ENCODE measurements at places on chromosomes 13 and 19.
A peak's percentile ranks its signal among the peaks of the same experiment; 100 is the strongest.

GRCh38 chr19:5494773-5495172 is 39.6 kb downstream of the ZNRF4 start:
- DNase-seq = no peak

DNA sequence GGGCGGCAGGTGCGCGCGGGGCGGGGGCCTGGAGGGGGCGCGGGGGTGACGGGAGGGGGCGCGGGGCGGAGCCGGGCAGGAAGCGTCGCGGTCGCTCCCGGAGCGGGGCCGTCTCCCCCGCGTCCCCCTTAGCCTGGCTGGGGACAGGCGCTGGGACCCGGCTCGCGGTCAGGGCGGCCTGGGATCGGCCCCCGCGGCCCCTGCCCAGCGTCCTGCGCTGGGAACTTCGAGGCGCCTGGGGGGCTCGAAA is 74.7 kb upstream of the MCF2L start:
- no peak for DNase-seq

- DNase-seq = no peak
Measured at GRCh38 chr13:71255633-71256032, 611.4 kb downstream of the DACH1 start.

GRCh38 chr19:4327252-4327876 is 11.3 kb downstream of the STAP2 start:
- peak; percentile 48 for DNase-seq

GRCh38 chr13:21287331-21287907 is 111.0 kb downstream of the MRPL57 start:
- DNase-seq = no peak

DNA sequence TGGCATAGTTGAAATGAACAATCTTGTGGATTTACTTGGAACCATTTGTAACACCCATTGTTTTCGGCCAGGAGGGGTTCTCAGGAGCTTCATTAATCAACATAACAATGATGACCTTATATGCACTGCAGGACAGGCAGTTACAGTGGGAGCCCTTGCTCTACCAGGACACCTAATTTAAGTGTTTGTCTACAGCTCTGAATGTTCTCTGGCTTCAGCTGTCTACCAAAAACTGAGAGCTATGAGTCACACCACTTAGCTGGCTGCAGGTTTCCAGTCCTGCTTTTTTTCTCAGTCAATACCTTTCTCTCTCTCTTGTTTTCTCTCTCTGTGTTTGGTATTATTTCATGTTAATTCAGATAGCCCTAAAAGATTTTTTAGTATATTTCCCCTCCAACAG is 105.4 kb upstream of the MBNL2 start:
- DNase-seq = no peak

GRCh38 chr19:9903336-9903735 is 33.0 kb downstream of the OLFM2 start:
- DNase-seq = no peak

DNA sequence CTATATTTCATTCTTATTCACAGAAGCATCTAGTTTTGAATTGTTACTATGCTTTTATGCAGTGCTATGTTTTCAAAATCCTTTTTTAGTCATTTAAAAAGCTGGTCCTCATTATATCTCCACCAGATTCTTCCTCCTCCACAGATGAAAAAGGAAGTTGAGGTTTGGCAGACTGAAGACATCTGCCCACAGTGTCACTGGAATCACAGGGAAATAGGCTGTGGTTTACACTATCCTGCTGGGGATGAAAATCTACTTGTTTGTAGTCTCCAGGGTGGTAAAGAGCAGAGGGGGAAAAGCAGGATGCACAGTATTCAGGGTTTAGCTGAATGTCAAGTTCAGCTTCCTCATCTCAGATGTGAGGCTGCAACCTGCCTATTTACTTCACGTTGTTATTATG is 351.2 kb downstream of the DNAJC15 start:
- no peak for DNase-seq

DNA sequence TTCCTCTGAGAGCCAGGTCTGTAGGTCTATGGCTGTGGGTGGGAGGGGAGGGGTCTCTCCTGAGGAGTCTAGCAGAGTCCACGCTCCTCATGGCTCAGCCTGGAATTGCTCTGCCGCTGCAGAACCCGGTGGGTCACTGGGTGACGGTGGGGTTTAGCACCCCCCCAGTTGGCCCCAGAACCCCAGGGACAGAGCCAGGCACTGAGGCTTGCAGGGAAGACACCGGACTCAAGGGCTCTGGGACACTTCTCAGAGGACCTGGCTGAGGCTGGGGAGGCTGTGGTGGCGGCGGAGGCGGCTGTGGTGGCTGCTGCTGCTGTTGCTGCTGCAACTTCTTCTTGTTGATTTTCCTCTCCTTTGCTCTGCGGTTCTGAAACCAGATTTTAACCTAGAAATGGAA is 6.1 kb downstream of the CDX2 start:
- DNase-seq = no peak

DNA sequence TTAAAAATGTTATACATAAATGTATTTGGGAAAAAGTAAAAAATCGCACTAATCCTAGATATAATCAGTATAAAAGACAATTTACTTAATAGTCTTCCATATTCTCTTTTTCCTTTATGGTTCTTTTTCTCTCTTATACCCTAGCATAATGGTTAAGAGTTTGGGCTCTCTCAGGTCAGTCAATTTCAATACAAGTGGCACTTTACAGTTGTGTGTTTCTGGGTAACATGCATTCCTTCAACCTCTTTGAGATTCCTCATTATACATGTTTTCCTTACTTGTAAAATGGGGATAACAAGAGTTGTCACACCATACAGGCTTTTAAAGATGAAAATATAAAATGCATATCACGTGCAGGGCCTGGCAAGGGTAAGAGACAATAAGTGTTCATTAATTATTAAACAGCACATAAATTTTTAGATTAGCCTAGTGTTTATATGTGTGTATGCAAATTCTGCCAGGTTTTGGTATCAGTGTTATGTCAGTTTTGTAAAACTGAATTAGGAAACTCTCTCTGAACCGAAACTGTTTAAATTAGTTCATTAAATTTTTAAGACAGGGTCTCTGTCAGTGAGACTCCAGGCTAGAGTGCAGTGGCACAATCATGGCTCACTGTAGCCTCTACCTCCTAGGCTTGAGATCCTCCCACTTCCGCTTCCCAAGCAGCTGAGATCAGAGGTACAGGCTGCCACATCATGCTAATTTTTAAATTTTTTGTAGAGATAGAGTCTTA is 49.8 kb downstream of the ELF1 start:
- DNase-seq = no peak

GRCh38 chr19:33177417-33177979 is 16.6 kb upstream of the LRP3 start:
- DNase-seq = no peak

DNA sequence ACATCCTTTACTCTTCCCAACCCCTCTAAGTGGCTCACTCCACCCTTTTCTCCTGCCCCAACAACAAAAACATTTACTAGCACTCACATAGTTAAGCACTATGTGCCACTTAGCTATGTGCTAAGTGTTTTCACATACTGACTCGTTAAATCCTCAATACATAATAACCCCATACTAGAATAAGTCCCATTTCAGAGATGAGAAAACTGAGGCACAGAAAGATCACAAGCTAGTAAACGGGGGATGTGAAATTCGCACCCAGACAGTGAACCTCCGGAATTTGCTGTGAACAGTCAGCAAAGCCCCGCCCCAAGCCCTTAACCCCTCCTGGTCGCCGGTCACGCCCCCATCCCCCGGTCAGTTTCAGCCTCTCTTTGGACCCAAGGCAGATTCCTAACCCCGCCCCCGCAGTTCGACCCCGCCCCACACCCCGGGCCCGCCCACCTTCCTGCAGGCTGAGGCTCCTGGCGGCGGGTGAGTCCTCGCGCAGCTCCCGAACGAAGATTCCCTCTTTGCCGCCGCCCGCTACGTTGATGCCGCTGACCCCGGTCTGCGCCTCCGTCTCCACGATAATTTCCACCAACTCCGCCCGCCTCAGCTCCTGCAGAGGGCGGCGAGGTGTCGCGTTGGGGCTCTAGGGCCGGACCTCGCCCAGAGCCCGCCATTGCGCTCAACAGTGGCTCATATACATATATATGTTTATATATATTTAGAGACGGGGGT is 9.8 kb downstream of the PRX start:
- DNase-seq = peak; percentile 47

DNA sequence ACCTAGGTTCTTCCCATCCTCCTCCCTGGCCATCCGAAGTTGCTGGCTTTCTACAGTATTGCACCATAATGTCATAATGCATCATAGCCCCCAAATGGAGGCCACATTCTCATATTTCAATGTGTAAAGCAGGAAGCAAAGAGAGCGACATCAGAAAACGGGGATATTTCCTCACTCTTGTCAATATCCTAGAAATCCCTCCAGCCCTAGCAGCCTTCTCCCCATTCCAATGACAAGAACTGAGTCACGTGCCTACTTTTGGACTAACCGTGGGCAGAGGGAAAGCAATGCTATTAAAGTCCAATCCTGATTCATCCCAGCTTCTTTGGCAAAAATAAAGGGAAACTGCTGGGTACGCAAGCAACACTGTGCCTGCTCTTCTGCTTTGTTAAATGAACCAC is 4.3 kb upstream of the RAP2A start:
- DNase-seq = no peak

- no peak for DNase-seq
Measured at GRCh38 chr13:75329723-75330122, 152.2 kb downstream of the TBC1D4 start.

DNA sequence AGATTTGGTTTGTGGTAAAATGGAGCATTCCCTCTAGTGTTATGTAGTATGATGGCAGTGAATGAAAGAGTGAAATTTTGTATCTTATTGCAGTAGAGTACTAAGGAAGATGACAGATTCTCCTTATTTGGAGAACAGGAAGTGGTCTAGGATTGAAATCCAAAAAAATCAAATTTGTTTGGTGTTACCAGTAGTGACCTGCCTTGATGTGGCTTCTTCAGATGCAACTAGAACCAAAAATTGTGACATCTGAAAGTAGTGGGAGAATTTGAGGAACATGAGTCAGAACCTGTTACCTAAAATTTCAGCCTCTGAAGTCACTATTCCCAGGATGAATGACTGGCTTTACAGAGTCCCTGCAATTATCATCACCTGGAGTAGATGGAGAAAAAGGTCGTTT is 165.9 kb downstream of the KLF5 start:
- no peak for DNase-seq

GRCh38 chr13:30394751-30395191 is 27.5 kb upstream of the UBE2L5 start:
- DNase-seq = no peak

- no peak for DNase-seq
Measured at GRCh38 chr13:111502957-111503356, 182.5 kb downstream of the TEX29 start.

- no peak for DNase-seq
Measured at GRCh38 chr13:48299591-48299990, 4.0 kb upstream of the RB1 start.

GRCh38 chr13:44148159-44148914 is 225.3 kb upstream of the SERP2 start:
- DNase-seq = no peak

- DNase-seq = no peak
Measured at GRCh38 chr19:51564791-51565190, 6.3 kb upstream of the ZNF175 start.

- no peak for DNase-seq
Measured at GRCh38 chr13:109883181-109884180, 97.1 kb upstream of the IRS2 start.

GRCh38 chr13:38693641-38694040 is 6.8 kb downstream of the FREM2 start:
- DNase-seq = no peak

DNA sequence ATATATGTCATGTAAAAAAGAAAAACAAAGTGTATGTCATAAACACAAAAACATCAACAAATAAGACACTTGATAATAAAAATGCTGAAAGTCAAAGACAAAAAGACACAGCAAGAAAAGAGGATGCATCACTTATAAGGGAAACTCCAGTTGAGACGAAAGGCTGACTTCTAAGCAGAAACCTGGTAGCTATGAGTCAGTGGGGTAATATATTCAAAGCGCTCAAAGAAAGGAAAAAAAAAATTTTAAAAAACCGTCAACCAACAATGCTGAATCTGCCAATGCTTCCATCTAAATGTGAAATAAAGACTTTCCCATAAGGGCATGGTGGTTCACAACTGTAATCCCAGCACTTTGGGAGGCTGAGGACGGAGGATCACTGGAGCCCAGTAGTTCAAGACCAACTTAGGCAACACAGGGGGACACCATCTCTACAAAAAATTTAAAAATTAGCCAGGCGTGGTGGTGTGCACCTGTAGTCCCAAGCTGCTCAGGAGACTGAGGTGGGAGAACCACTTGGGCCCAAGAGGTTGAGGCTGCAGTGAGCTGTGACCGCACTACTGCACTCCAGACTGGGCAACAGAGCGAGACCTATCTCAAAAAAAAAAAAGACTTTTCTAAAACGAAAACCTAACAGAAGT is 24.0 kb downstream of the USP12 start:
- no peak for DNase-seq

- no peak for DNase-seq
Measured at GRCh38 chr19:47821460-47822020, at the start of gene CRX. TSS of gene CRX (plus strand) at chr19:47821937. CDS start at chr19:47834444, 12,507 bp downstream.

- DNase-seq = no peak
Measured at GRCh38 chr13:37306778-37307544, 201.5 kb upstream of the CSNK1A1L start.

DNA sequence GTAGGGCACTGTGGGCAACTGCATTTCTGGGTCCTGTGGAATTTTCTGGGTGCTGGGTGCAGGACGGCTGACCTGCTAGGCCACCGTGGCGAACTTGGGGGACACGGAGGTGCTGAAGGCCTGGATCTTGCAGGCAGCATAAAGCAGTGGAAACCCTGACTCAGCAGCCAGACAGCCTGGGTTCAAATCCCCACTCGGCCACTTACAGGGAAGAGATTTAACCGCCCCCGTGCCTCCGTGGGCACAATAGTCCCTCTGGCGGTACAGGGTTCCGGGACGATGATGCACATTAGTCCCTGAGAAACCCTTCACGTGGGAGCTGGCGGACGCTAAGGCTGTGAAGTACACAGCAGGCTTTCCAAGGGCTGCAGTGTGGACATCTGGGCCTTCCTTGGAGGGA is 3.0 kb downstream of the FAM83E start:
- DNase-seq = no peak

DNA sequence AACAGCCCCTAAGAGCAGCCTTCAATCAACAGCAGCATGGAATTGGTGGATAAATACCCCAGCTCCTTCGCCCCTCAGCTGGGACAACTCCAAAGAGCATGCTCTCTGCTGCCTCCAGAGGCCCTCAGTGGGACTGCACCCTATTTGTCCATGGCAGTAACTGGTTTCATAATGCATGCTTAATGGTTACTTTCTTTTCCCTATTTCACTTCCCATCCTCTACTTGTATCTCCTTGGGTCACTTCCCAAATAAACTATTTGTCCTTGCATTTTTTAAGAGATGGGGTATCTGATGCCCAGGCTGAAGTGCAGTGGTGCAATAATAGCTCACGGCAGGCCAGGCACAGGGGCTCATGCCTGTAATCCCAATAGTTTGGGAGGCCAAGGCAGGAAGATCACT is 13.5 kb upstream of the TPM4 start:
- DNase-seq = peak; percentile 51

DNA sequence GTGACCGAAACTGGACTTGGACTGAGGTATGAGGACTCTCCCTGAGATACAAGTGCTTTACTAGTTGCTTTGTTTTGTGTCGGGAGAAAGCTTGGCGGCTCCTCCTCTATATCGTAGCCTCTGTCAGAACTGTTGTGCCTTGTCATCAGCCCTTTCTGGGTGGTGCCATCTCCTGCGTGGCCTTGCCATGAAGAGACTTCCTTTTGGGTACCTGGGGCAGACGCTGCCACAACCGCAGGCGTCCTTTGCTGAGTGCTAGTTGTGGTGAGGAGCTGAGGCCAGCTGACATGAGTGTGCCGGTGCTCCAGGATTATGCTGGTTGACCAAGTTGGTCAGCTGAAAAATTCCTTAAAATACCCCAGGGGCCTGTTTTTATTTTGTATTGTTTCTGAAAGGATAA is 124.5 kb downstream of the AKAP11 start:
- no peak for DNase-seq
